ENCODE measurements at places on chromosomes 11 and 22. TPM values are rescaled to one million over a fixed set of nuclear protein-coding genes. Genes with fewer than 3 reads are reported as not detected.

Gene MOGAT2
- not detected for total RNA-seq

Gene CAPN5
- total RNA-seq = 11.7 TPM

Gene TCN2
- 57.6 TPM for total RNA-seq

Gene SLC22A12
- total RNA-seq = not detected

Gene LRP4
- 4.9 TPM for total RNA-seq

Gene ANGPTL5
- 0.09 TPM for total RNA-seq

Gene RRAS2
- total RNA-seq = 51.4 TPM

Gene OR5M11
- total RNA-seq = not detected

Gene MMP7
- 136 TPM for total RNA-seq

Gene JOSD1
- 57.3 TPM for total RNA-seq

Gene MYBPC3
- total RNA-seq = 2.0 TPM

Gene RCN1
- 99.7 TPM for total RNA-seq

Gene PLAAT2
- 5.0 TPM for total RNA-seq

Gene PRR5L
- 22.2 TPM for total RNA-seq

Gene TMEM191B
- total RNA-seq = 2.8 TPM

Gene OR5P2
- total RNA-seq = 0.52 TPM

Gene B3GAT1
- total RNA-seq = 0.32 TPM

Gene DDI1
- total RNA-seq = not detected

Gene TRIM51
- not detected for total RNA-seq

Gene SCUBE2
- 3.9 TPM for total RNA-seq

Gene GAL
- not detected for total RNA-seq

Gene SBF1
- 57.1 TPM for total RNA-seq

Gene IFITM10
- total RNA-seq = 3.4 TPM

Gene GLB1L2
- total RNA-seq = 11.9 TPM

Gene MYOD1
- total RNA-seq = not detected

Gene OR51T1
- not detected for total RNA-seq

Gene APOBEC3F
- total RNA-seq = 12.4 TPM

Gene PPP6R3
- total RNA-seq = 96.8 TPM

Gene VSIG2
- total RNA-seq = 35.6 TPM

Gene PNPLA5
- not detected for total RNA-seq

Gene RFPL1
- not detected for total RNA-seq

Gene HEPACAM
- not detected for total RNA-seq

Gene CNIH2
- 0.81 TPM for total RNA-seq

Gene ART1
- 0.55 TPM for total RNA-seq

Gene UCP2
- 142 TPM for total RNA-seq

Gene OR8D4
- total RNA-seq = not detected

Gene UBASH3B
- 38.6 TPM for total RNA-seq

Gene ZNF195
- 19.6 TPM for total RNA-seq

Gene OR4X1
- not detected for total RNA-seq

Gene GPHA2
- total RNA-seq = not detected

All from left lung (tissue), 14 donors.